HTR-8/SVneo (cell line): ENCODE measurements at places on chromosomes 11 and 22.
A peak's percentile ranks its signal among the peaks of the same experiment; 100 is the strongest.

- no peak for DNase-seq
Observed at GRCh38 chr22:17631076-17631565, 2.6 kb upstream of the ATP6V1E1 start.

DNA sequence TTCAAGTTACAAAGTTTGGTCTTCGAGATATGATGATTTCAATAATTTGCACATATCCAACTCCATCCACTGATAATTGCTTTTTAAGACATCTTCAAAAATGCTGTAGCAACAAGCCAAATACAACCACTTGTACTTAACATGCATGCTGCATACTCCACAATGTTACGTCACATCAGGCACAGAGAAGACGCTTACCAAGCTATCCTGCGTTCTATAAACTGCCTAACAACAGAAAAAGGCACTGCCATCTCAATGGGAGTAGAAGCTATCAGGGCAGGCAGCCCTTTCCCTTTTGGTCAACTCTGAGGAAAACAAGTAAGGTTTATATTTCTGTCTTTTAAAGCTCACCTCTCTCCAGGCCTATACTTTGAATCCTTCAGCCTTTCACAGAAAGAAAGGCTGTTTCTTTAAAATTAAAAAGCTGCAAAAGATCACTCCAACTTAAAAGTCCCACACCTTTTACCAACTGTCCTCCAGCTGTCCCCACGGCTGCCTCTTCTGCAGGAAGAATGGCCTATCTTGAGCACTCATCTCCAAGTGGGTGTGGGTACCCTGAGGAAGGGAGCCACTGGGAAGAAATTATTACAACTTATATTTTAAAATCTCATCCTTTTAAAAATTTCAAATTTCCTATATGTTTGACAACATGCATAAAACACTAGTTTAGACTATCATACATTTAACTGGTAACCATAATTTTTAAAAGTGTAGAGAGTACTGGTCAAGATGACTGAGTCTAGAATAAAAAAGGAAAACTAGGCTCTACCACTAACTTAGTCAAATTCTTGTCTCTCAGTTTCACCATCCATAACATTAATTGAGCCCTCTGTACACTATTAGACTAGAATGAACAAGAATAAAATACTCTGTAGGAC, 14.5 kb downstream of the PHF21A start:
- DNase-seq: no peak

DNA sequence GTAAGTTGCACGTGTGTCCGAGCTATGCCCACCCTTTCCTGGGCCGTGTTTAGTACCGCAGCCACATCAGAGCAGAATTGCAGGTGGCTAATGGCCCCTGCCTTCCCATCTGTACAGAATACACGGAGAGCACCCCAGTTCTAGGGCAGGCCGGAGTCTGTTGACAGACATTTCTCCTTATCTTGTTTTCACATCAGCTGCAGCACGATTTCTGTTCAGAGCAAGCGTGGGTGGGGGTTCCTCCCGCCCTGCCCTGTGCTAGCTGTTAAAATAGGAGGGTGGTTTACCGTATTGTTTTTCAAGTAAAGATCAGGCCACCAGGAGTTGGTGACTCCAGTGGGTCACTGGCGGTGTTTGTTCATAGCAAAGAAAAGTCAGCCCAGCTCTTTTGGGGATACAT, 41.1 kb downstream of the UBASH3B start:
- DNase-seq: no peak

- DNase-seq: no peak
Observed at GRCh38 chr11:73398721-73399120, 22.5 kb downstream of the RELT start.

DNA sequence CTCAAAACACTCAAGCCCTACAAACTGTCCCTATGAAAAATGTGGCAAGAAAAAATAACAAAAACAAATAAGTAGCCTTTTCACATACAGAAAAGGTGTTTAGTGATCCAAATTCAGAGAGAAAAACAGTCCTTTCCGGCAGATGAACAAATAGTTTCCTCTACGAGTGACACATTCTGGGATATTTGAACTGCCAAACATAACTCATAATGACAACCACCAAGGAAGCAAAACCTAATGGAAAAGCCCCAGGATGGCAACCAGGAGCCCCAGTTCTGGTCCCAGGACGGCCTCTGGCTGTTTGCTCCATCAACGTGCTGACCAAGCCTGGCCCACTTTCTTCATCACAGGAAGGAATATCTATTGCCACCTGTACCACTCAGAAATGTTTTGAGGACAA, 6.0 kb downstream of the PACSIN2 start:
- no peak for DNase-seq

- no peak for DNase-seq
Observed at GRCh38 chr11:129694966-129695365, 120.7 kb upstream of the TMEM45B start.

DNA sequence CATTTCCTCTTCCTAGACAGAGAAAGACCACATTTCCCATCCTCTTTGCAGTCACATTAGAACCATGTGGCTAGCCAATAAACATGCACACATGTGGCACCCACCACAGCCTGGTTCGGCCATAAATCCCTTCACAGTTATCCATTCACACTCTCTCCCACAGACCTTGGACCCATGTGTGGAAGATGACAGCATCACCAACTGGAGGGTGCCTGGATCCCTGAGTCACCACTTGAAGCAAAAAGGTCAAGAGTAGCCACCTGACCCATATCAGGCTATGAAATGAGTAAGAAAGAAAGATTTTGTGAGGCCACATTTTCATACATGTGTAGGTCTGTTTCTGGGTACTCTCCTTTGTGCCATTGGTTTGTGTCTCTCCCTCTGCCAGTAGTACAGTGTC, 9.0 kb upstream of the TMEM121B start:
- DNase-seq: no peak

DNA sequence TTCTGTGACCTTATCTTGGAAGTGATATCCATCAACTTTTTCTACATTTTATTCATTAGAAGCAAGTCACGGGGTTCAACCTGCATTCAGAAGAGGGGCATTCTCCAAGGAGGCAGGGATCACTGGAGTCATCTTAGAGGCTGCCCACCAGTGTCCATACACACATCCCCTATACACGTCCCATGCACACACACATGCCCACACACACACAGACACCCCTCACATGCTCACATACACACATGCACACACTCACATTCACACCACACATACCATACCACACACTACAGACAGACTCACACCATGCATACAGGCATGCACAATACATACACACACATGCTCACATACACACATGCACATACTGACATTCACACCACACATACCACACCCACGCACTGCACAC, 884.7 kb downstream of the TBC1D22A start:
- no peak for DNase-seq

DNA sequence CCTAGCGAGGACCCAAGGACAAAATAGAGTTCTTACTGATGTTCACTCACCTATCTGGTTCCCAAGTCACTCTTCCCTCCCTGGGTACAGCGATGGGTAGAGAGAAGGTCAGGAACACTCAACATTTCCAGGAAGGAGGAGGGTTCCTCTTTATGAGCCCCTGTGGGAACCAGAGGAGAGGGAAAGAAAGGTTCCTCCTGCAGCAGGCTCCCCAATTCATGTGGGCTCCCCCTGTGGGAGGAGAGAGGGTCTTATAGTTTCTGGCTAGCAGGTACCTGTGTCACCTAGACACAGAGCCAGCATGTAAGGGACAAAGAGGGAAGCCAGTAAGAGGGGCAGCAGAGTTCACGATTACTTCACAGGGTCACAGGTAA, 93.5 kb downstream of the DBX1 start:
- no peak for DNase-seq

GRCh38 chr11:77821349-77821851, 456 bp downstream of the AAMDC start:
- peak; percentile 38 for DNase-seq

DNA sequence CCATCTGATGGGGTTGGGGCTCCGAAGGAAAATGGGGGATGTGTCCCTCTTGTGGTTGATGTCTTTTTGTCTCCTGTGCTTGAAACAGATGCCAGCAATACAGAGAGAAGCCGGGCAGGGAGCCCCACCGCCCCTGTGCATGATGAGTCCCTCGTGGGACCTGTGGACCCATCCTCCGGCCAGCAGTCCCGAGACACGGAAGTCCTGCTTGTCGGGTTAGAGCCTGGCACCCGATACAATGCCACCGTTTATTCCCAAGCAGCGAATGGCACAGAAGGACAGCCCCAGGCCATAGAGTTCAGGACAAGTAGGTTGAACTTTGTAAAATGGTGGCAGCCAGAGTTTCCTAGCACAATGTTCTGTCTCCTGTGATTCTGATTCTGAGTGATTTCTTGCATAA, 91.7 kb upstream of the OR4B1 start:
- no peak for DNase-seq

- DNase-seq: no peak
Observed at GRCh38 chr11:114130629-114131277, 71.2 kb downstream of the ZBTB16 start.

DNA sequence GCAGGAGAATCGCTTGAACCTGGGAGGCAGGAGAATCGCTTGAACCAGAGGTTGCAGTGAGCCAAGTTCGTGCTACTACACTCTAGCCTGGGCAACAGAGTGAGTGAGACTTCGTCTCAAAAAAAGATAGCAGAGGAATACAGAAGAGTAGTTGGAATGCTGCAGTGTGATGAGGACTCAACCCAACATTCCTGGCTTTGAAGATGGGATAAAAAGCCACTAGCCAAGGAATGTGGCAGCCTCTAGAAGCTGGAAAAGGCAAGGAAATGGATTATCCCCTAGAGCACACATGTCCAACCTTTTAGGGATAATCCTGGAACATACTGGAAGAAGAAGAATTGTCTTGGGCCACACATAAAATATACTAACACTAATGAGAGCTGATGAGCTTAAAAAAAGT, 13.9 kb downstream of the SLC25A17 start:
- no peak for DNase-seq

DNA sequence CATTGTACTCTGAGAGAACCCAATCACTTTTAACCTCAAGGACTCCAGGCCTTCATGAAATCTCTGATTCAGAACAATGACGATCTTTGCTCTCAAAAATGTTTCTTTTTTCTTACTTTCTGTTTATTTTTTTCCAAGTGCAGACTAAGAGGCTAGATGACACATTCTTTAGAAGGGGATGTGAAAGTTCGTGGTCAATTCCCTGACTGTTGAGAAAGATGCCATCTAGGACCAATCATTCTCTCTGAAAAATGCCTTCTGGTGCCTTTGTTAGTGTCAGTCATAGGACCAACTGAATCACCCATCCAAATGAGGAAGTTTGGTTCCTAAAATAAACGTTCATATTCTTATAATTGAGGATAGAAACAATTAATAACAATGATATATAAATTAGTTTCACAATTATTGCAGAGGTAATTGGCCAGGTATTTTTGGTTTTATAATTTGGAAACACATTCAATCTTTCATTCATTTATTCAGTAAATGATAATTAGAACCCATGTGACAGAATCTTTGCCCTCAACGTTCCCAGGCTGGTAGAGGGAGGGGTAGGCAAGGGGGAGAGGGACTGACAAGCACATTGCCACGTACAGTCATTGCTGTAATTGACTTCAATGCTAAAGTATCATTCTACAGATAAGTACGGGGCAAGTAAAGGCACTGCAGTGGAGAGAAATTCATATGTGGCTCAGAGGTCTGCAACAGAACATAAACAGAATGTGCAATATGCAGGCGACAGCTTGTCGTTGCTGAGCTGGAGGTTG, 333.4 kb upstream of the MPPED2 start:
- no peak for DNase-seq

GRCh38 chr11:99275521-99275920, 254.8 kb downstream of the CNTN5 start:
- DNase-seq: no peak

DNA sequence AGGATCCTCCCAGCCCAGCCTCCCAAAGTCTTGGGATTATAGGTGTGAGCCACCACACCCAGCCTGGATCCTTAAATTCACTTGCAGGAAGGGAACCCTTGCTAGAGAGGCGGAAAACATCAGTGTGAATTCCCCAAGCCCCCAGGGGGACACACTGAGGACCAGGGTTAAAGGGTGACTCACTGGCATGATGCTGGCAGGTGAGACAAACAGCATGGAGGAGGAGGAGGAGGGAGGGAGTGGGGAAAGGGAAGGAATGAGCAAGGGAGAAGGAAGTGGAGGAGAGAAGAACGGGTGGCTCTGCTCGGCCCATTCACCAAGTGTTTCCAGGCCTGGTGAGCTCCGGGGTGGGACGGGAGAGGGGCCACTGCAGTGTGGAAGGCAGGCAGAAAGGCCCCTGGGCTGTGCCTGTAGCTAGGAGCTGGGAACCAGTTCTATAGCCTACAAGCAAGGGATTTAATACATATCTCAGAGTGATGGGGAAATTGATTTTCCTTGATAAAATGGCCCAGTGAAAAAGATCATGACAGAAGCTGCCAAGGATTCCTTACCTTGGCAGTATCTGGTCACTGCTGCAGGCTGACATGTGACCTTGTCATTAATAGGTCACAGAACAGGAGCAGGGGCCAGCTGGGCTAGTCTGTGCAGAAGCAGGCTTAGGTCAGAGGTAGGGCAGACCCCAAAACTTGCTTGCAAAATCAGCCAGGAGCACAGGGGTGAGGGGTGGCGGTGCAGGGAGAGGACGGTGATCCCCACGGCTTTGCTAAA, 370.2 kb downstream of the SHANK2 start:
- no peak for DNase-seq

DNA sequence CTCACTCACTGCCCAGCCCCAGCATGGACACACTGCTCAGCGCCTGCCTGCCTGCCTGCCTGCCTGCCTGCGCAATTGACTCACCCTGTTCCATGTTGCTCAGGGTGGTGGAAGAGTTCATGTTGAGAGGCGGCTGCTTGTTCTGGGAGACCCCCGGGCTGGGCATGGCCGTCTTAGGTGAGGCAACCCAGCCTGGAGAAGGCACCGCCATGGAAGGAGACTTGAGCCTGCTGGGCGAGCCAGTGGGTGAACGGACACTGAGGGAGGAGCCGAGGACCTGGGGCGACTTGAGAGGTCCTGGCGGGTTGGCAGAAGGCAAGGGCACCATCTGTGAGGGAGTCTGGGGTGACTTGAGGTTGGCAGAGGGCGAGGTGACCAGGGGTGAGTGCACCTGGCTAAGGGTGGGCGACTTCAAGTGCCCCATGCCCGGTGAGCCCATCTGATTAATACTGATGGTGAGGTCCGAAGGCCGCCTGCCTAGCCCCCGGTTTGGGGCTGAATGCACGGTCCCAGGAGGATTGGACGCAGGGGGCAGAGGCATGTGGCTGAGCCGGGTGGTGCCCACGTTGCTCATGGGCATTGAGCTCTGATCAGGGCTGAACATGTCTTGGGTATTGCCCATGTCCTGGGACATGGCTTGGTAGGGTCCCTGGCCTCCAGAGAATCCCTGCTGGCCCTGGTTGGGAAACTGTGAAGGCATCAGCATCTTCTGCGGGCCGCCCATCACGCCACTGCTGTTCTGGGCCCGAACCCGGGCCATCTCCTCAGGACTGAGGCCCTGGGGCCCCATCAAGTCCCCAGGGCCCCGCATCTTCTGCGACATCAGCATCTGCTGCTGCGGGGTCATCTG, 17.1 kb downstream of the CXCR5 start:
- DNase-seq: no peak

DNA sequence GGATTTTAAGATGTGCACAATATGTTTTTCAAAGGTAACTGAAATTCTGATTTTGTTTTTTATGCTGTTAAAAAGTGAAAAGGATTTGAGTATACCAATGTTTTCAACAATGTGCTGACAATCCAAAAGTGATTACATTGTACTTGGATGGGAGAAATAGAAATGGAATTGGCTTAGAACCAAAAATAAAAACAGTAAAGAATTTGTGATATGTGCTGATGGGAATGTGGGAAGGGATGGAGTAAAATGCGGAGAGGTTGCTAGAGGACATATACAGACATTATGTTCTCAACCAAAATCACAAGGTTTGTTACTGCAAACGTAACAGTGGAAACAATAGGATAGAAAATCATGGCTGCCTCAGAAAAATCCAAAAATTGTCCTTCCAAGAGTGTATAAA, 279.3 kb upstream of the TENM4 start:
- DNase-seq: no peak
